ENCODE measurements at places on chromosomes 5 and 9.
A peak's percentile ranks its signal among the peaks of the same experiment; 100 is the strongest.

GRCh38 chr5:60352992-60353599 is 346.9 kb downstream of the DEPDC1B start:
- DNase-seq: no peak
- peaks cover 3% of the 10 kb centered on the region for H3K27me3 ChIP-seq
- no peak overlapping the region for H3K4me3 ChIP-seq
- H3K27ac ChIP-seq: no peak overlapping the region
- no peaks in the 10 kb centered on the region for H3K36me3 ChIP-seq
- no peaks in the 10 kb centered on the region for H3K4me1 ChIP-seq

- peaks cover 2% of the 10 kb centered on the region for H3K4me1 ChIP-seq
- H3K36me3 ChIP-seq: peaks cover 5% of the 10 kb centered on the region
- H3K27ac ChIP-seq: no peak overlapping the region
- H3K4me3 ChIP-seq: no peak overlapping the region
- H3K27me3 ChIP-seq: peaks cover 2% of the 10 kb centered on the region
These were observed 11.5 kb downstream of the SMIM3 start for GRCh38 chr5:150789943-150790611.

DNA sequence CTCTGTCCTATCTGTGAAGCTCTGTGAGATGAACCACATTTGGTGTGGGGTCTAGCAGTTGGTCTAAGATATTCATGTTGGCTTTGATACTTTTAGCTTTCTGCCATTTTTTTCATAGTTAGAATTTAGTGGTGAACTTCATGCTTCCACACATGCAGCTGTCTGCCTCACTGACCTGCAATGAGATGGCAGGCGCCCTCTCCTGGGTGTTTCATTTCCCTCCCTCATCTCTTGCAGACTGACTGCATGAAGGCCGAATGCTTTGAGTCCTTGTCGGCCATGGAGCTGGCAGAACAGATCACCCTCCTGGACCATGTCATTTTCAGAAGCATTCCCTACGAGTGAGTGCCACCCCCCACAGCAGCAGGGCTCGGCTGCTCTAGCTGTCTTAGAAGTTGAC is 26.1 kb upstream of the CKMT2 start:
- H3K4me3 ChIP-seq: no peak overlapping the region
- H3K27ac ChIP-seq: no peak overlapping the region
- DNase-seq: peak; percentile 42
- H3K4me1 ChIP-seq: peaks cover 14% of the 10 kb centered on the region
- peaks cover 2% of the 10 kb centered on the region for H3K27me3 ChIP-seq

- no peak for DNase-seq
- H3K4me3 ChIP-seq: no peak overlapping the region
- H3K4me1 ChIP-seq: peaks cover 18% of the 10 kb centered on the region
- no peaks in the 10 kb centered on the region for H3K36me3 ChIP-seq
- H3K27ac ChIP-seq: no peak overlapping the region
These were observed 136.9 kb downstream of the PCSK5 start for GRCh38 chr9:76027416-76027815.

GRCh38 chr9:91026266-91026665 is 224.6 kb downstream of the SYK start:
- DNase-seq: no peak
- H3K36me3 ChIP-seq: peaks cover 4% of the 10 kb centered on the region
- H3K4me3 ChIP-seq: no peak overlapping the region
- no peak overlapping the region for H3K27ac ChIP-seq
- H3K27me3 ChIP-seq: peaks cover 2% of the 10 kb centered on the region

GRCh38 chr9:135290566-135290965 is 189.0 kb upstream of the PPP1R26 start:
- H3K27me3 ChIP-seq: peaks cover 7% of the 10 kb centered on the region
- H3K36me3 ChIP-seq: no peaks in the 10 kb centered on the region
- peaks cover 23% of the 10 kb centered on the region for H3K4me1 ChIP-seq
- H3K27ac ChIP-seq: peak overlapping the region; percentile 15

GRCh38 chr5:154677921-154678320 is 77.3 kb upstream of the LARP1 start:
- DNase-seq: no peak
- H3K4me1 ChIP-seq: no peaks in the 10 kb centered on the region
- no peaks in the 10 kb centered on the region for H3K36me3 ChIP-seq
- H3K27me3 ChIP-seq: peaks cover 6% of the 10 kb centered on the region
- no peak overlapping the region for H3K27ac ChIP-seq

GRCh38 chr9:110583237-110583636 is 3.7 kb upstream of the SVEP1 start:
- peaks cover 5% of the 10 kb centered on the region for H3K4me1 ChIP-seq
- no peak for DNase-seq
- H3K36me3 ChIP-seq: no peaks in the 10 kb centered on the region

DNA sequence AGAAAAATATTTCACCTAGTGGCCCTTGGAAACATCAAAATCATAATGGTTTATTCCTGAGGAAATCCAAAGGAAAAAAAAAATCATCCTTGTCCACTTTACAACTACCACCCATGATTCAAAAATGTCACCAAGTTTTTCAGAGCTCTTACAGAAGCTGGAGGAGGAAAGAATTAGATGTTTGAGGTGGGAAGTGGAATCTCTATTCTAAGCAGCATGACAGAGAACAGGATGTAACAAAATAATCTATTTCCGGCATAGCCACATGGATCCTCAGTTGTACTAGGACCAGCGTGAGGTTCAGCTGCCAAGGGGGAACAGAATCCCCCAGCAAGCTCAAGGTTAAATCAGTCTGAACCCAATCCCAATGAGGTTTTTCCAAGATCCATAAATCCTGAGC is 40.2 kb downstream of the FBXW11 start:
- no peak overlapping the region for H3K4me3 ChIP-seq
- no peaks in the 10 kb centered on the region for H3K27me3 ChIP-seq
- no peaks in the 10 kb centered on the region for H3K36me3 ChIP-seq
- no peak overlapping the region for H3K27ac ChIP-seq

DNA sequence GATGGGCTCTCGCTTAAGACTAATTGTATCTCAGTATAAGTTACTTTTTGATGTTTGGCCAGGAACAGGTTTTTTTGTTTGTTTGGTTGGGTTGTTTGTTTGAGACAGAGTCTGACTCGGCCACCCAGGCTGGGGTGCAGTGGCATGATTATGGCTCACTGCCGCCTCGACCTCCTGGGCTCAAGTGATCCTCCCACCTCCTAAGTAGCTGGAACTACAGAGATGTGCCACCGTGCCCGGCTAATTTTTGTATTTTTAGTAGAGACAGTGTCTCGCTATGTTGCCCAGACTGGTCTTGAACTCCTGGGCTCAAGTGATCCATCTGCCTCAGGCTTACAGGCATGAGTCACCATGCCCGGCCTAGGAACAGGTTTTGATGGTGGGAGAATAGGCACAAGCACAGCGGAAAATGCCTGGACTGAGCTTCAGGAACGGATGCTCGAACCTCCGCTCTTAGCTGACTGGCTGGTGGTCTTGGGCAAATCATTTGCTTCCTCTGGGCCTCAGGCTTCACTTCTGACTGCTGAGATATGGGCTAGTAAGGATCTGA is 11.4 kb upstream of the SYNPO start:
- H3K36me3 ChIP-seq: no peaks in the 10 kb centered on the region
- H3K27me3 ChIP-seq: no peaks in the 10 kb centered on the region
- H3K4me3 ChIP-seq: no peak overlapping the region
- DNase-seq: no peak

DNA sequence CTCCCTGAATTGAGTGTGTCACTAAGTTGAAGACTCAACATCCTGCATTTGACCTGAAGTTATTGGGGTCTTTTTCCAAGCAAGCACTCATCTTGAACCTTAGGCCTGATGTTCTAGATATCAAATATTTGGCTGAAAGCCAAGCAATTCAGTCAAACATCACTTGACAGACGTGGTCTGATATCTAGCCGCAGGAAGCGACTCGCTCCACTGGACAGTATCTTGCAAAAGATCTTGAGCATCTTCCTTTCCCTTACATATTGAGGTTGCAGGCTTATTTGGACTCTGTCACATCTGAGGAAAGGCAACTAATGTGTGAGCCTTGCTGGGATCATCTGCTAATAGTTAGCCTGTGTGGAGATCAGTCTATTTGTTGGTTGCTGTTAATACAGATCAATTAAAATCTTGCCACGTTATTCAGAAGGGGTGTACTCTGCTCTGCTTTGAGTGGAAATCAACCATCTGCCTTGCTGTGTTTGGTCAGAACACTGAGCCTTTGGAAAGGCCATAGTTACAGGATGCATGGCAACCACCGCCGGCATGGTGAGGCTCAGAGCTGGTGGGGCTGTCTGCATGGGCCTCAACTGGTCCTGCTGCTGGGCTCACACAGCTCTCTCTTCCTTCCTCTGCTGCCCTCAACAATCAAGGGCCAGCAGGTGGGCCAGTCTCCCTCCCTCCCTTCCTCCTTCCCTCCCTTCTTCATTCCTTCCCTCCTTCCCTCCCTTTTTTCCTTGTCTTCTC is 166.9 kb upstream of the KLF9 start:
- no peak for DNase-seq
- no peaks in the 10 kb centered on the region for H3K4me1 ChIP-seq
- H3K27ac ChIP-seq: no peak overlapping the region
- H3K4me3 ChIP-seq: no peak overlapping the region
- no peaks in the 10 kb centered on the region for H3K36me3 ChIP-seq

GRCh38 chr9:123149067-123149466 is 115.6 kb downstream of the GPR21 start:
- no peak overlapping the region for H3K4me3 ChIP-seq
- H3K27me3 ChIP-seq: no peaks in the 10 kb centered on the region
- DNase-seq: no peak
- no peak overlapping the region for H3K27ac ChIP-seq
- H3K4me1 ChIP-seq: no peaks in the 10 kb centered on the region

- no peak for DNase-seq
- H3K36me3 ChIP-seq: peaks cover 5% of the 10 kb centered on the region
- H3K27ac ChIP-seq: no peak overlapping the region
- H3K4me1 ChIP-seq: no peaks in the 10 kb centered on the region
- H3K27me3 ChIP-seq: peaks cover 4% of the 10 kb centered on the region
These were observed 13.7 kb upstream of the CXCL14 start for GRCh38 chr5:135592312-135593045.

DNA sequence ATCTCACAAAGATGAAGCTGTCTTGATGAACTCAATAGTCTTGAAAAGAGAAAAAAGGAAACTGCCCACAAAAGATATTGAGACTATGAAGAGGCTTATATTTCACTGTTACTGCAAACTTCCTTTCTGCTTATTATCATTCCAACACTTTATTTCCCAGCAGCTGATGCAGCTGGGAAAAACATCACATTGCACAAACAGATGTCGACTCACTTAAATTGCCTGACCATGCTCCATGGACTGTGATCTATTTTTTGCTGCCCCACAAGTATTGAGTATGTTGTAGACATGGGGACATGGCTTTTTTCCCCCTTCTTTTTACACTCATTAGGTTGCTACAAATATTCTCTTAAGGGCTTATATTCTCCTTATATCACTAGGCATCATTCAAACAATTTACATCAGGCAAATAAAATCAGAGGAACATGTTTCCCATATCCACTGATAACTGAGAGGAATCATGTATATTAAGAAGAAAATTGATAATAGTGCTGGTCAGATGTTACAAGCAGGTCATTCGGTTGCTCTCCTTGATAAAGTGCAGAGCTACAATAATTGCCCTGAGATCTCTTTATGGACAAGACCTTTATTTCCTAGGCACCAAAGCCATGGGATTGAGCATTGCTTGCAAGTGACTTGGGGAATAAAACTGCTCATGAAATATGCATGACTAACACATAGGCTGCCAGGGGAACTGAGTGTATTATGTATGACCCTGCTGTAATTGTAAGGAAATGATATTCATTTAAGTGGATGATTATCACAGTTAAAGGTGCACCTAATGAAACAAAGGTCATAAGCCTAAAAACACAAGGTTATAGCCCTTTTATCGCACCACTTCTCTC is 509.9 kb downstream of the ZNF608 start:
- H3K4me3 ChIP-seq: peak overlapping the region; percentile 5
- H3K36me3 ChIP-seq: no peaks in the 10 kb centered on the region
- H3K4me1 ChIP-seq: peaks cover 28% of the 10 kb centered on the region

DNA sequence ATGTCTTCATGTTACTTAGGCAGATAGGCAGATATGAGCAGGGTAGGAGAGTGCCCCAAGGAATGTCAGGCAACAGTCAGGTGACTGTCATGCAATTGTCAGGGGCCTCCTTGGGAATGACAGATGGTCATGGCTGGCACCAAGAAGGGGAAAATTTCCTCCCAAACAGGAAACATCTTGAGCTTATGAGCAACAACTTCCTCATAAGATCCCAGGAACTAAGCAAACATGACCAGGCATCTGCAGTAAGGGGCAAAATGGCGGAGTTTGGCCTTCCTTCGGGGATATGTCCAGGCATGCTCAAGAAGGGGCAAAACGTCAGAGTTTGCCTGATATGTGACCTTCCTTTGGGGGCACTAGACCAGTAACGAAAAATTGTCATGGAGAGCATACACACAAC is 591.8 kb downstream of the PDE4D start:
- no peak overlapping the region for H3K4me3 ChIP-seq
- H3K36me3 ChIP-seq: no peaks in the 10 kb centered on the region
- no peak overlapping the region for H3K27ac ChIP-seq
- H3K27me3 ChIP-seq: no peaks in the 10 kb centered on the region
- DNase-seq: no peak

DNA sequence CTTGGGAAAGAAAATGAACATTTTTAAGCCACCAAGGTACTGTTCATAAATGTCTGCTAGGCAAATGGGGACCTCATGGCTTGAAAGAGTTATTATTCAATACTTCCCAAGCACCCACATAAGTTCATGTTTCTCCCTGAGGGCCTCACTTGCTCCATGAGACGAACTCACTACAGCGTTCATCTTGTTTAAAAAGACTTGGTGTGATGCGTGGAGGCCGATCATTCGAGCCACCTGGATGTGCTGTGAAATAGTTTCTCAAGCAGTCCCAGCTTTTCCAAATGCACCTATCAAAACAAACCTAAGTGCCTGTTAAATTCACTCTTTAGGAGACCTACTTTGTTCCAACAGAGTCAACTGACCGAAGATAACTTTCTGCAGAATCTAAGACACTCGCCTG is 103.2 kb downstream of the LHFPL2 start:
- H3K27me3 ChIP-seq: peaks cover 7% of the 10 kb centered on the region
- H3K27ac ChIP-seq: no peak overlapping the region
- DNase-seq: no peak
- peaks cover 5% of the 10 kb centered on the region for H3K36me3 ChIP-seq

GRCh38 chr9:81032831-81033230 is 656.5 kb downstream of the TLE1 start:
- H3K36me3 ChIP-seq: no peaks in the 10 kb centered on the region
- no peak for DNase-seq
- no peak overlapping the region for H3K4me3 ChIP-seq
- peaks cover 2% of the 10 kb centered on the region for H3K27me3 ChIP-seq
- peak overlapping the region; percentile 63 for H3K27ac ChIP-seq

GRCh38 chr5:170631466-170632195 is 127.8 kb downstream of the KCNIP1 start:
- peak; percentile 68 for DNase-seq
- H3K4me1 ChIP-seq: peaks cover 42% of the 10 kb centered on the region
- H3K4me3 ChIP-seq: no peak overlapping the region
- no peaks in the 10 kb centered on the region for H3K36me3 ChIP-seq
- no peak overlapping the region for H3K27ac ChIP-seq
- peaks cover 23% of the 10 kb centered on the region for H3K27me3 ChIP-seq

- no peak overlapping the region for H3K27ac ChIP-seq
- H3K27me3 ChIP-seq: no peaks in the 10 kb centered on the region
- no peak overlapping the region for H3K4me3 ChIP-seq
- H3K4me1 ChIP-seq: peaks cover 21% of the 10 kb centered on the region
These were observed 105.2 kb downstream of the RASEF start for GRCh38 chr9:82957529-82958379.

- no peaks in the 10 kb centered on the region for H3K4me1 ChIP-seq
- no peak overlapping the region for H3K27ac ChIP-seq
- H3K27me3 ChIP-seq: no peaks in the 10 kb centered on the region
- DNase-seq: no peak
These were observed 434.5 kb upstream of the TUSC1 start for GRCh38 chr9:26112724-26113123.
